GM12865 (cell line): ENCODE measurements at places on chromosomes 3 and 15.

DNA sequence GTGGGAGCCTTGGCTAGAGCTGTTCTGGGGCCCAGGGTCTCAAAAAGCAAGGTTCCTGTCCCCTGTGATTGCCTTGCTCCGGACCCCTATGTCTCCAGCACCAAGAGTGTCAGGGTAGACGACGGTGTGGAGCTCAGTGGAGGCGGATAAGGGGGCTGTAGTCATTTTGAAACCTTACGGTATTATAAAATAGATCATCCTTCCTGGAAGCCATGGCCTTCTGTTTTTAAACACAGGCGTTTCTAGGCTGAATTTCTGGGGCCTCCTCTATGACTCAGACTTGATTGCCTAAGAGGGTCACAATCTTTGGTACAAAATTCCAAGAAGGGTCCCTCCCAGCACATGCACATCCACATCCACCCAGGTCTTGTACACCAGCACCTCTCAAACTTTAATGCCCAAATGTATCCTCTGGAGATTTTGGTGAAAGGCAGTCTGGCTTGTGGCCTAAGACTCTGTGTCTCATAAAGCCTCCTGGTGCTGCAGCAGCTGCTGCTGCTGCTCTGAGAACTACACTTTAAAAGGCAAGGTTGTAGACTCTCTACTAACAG, 70.5 kb upstream of the XCR1 start:
- DNase-seq: peak; percentile 77

DNA sequence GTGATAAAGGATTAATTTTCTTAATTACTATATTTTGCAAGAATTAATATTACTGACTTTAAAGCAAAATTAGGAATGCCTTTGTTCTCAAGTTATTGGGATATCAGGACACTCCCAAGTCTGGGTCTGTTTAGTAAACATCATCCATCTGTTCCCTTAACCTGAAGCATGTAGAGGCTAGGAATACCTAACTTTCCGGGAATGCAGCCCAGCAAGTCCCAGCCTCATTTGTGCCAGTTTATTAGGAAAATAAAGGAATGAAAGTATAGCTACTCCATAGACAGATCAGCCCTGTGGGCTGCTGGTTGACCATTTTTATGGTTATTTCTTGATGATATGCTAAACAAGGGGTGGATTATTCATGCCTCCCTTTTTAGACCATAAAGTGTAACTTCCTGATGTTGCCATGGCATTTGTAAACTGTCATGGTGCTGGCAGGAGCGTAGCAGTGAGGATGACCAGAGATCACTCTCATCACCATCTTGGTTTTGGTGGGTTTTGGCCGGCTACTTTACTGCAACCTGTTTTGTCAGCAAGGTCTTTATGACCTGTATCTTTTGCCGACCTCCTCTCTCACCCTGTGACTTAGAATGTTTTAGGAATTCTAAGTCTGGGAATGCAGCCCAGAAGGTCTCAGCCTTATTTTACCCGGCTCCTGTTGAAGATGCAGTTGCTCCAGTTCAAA, 540.2 kb downstream of the NAALADL2 start:
- no peak for DNase-seq

GRCh38 chr3:51860703-51861665, at the start of gene IQCF2:
TSS of gene IQCF2 (plus strand) at chr3:51861615. CDS start at chr3:51861667, 52 bp downstream.
- peak; percentile 74 for DNase-seq

GRCh38 chr3:151431940-151432339, 28.9 kb downstream of the IGSF10 start:
- no peak for DNase-seq

DNA sequence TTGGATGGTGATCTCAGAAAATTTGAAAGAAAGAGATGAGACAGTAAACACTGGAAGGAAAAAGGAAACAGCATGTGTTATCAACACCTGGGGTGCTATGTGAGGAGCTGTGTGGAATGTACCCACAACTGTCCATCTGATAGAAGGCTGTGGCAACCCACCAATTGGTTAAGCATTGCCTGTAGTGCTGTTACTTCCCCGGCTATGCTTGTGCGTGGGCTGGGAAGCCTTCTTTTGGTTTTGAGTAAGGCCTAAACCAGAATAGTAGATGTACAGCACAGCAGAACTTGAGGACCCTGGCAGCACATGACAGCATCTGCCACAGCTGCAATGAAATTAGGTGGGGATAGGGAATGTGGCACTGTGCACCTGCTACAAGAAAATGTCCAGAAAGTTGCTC, 184.5 kb downstream of the FHIT start:
- DNase-seq: peak; percentile 8

DNA sequence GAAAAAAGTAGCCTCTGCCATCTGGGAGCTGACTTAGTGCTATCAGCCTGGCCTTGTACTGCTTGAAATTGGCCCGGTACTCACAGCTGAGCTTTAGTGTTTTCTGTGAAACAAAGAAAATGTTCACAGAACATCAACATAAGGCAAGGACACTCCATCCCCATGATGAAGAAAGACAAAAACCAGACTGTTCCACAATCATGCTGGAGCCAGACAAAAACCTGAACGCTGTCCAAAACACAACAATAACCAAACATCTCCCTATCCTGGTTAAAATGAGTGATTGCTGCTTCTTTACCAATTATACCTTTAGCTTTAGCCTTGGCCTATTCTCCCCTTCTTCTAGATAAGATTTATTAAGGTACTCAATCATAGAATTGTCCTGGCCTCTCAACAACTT, 153.9 kb downstream of the CPNE4 start:
- no peak for DNase-seq

DNA sequence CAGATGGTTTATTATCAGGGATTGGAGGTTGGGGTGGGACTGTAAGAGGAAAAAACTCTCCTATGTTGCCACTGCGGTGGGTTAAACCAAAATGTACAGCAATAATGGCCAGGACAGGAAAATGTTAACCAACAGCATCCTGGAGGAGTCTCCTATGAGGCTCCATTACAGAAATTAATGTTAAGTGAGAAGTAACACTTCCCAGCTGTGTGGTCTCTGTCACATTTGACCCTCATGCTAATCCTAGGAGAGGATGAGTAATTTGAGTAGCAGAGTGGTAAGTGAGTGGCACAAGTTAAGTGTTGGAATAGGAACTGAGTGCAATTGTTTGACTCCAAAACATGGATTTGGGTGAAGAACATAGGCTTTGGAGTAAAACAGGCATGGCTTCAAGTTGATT, 39.0 kb downstream of the ARHGEF3 start:
- no peak for DNase-seq

DNA sequence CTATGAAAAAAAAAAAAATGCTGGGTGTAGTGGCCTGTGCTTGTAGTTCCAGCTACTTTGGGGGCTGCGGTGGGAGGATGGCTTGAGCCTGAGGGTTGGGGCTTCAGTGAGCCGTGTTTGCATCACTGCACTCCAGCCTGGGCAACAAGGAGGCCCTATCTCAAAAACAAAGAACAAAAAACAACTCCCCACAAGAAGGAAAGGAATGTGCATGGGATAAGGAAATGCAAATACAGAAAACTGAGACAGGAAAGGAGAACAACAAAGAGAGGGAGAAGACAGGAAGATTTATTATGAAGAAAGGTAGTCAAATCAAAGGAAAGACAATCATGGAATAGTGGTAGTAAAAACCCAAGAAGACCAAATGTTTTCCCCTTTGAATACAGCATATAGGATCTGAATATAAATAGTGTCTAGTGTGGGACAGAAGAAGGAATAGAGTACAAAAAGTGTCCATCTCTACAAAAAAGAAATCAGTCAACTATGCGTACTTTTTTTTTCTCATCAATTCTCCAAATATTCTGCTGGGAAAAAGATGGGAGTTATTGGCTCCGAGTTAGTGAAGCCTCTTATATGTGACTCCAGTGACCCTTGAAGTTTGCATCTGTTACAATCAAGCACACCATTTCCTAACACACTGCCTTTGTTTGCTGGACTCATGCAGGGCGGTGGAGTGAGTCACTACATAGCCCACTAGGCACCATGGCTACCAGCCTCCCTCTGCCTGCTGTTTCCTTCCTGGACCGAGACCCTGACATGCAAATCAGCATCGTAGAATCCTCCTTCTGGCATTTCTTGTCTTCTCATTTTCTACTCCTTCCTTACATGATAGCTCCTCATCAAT, 101.2 kb upstream of the PTX3 start:
- DNase-seq: no peak

- DNase-seq: no peak
These were observed 147.3 kb upstream of the SEMA6D start for GRCh38 chr15:47570044-47570443.

DNA sequence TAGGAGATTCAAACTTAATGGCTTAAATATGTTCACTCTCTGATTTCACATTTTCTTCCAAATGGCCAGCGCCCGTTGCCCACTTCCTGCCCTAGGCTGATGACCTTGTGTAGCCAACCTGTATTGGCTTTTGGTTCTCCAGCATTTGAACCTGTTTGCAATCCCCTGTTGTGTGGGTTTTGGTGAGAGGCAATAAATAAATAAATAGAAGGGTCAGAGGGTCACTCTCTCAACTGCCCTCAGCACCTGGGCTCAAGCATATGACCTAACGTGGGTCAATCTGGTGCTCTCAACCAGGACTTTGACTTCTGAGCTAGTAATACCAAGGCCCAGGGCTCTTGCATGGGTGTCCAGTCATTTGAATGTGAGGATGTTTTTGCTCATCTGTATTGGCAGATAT, 1.8 kb upstream of the SRP14 start:
- DNase-seq: no peak
